Naive thymus-derived CD4-positive, alpha-beta T cell (primary cell): ENCODE measurements at places on chromosomes 11 and 22.

GRCh38 chr22:34475886-34476285 lies 555.6 kb upstream of the LARGE1 start:
- no peak for DNase-seq

- no peak for DNase-seq
Measured at GRCh38 chr11:94423507-94423906, 22.3 kb upstream of the GPR83 start.

DNA sequence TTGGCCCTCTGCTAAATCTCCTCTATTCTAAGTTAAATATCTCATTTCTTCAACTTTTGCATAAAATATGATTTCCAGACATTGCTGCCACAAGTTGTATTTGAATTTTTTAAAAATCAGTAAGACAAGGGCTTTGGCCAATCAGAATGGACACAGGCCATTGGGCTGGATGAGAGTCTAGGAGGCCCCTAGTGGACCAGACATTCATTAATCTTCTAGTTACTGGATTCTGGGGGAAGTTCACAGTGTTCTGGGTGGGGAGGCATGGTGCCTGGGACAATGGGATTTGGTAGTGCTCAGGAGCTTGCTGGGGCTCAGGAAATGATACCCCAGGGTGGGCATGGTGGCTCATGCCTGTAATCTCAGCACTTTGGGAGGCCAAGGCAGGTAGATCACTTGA lies 12.4 kb upstream of the SORL1 start:
- DNase-seq, result no peak

DNA sequence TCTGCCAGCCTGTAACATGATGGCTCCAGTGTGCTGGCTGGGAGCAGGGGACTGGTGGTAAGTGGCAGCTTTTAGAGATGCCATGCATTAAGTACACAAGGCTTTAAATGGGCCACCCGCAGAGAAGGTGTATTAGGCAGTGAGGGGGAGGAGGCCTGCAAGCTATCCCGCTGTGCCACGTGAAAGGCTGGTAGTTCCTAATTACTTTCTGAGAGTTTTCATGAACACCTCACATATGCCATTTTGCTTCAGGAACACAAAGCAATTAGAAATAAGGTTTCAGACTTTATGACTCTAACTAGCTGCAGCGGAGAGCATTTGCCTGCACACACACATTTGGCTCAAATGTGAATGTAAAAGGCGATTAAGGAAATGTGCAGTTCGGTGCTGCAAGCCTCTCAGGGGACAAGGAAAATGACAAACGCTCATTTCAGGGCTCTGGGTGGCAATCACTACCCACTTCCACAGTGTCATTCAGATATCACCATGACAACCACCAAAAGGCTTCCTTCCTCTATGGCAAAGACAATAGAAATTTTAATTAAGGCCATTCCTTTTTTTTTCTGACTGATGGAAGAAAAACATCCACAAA lies 116.6 kb downstream of the PLEKHA7 start:
- DNase-seq, result no peak

DNA sequence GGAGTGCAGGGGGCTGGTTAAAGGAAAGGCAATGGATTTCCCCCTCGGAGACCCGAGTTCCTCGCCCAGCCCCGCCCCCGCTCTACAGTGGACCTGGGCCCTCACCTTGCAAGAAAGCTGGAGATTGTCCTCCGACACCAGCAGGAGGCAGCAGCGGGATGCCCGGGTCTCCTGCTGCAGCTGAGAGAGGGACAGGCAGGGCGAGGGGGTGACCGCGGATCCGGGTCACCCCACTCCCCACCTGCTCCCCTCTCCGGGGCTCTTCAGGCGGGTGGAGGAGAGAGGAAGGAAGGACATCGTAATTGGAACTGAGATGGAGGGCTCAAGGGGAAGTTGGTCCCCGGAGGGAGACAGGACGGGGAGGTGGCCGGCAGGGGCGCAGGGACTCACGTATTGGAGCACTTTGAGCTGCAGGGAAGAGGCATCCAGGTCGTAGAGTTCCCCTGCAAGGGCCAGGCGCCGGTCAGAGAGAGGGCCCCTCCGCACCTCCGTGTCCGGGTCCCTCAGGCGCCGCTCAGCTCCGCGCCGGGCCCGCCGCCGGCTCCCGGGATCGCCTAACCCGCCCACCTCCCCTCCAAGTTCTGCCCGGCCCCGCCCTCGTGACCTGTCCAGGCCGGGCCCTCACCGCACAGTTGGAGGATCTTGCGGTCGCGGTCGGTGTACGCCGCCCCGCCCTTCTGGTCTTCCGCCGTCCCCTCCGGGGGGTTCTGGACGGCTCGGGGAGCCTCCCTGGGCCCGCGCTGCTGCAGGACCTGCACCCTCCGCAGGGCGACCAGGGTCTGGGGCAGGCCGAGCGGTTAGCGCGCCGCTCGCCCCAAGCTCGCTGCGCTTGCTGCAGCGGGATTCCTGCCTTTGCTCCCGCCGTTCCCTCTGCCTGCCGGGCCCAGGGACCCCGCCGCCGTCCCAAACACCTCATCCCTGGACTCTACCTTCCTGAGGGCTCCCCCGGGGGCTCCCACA lies 84.1 kb downstream of the PDE2A start:
- peak; percentile 43 for DNase-seq
